ENCODE measurements at places on chromosomes 11 and 22.

- DNase-seq = no peak
These were observed 13.5 kb upstream of the ADORA2A start for GRCh38 chr22:24413736-24414385.

- no peak for DNase-seq
These were observed 21.4 kb upstream of the PACSIN2 start for GRCh38 chr22:43036282-43036829.

- DNase-seq = no peak
These were observed 6.8 kb upstream of the SART1 start for GRCh38 chr11:65954771-65955170.

DNA sequence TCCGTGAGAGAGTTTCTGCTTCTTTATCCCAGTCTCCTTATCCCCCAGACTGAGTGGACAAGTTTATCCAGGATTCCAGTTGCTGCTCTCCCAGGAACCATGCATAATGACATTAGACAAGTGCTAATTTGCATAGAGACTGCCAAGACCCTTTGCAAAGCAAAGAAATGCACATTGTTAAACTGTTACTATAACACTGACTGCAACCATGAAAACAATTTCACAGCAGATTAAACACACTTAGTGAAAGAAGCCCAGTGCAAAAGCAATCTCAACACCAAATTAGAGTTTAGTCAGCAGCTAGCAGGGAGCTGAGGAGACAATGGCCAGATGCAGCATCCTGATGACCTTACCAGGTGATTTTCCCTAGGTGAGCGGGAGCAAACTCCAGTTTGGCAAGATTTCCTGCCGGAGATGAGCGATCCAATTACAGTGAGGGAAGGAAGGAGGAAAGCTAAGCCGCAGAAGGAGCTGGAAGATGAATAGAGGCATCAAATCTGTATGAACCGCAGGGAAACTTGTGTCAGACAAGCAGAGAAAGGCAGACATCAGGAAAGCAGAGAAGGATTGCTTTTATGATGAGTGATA lies 273.8 kb upstream of the B3GAT1 start:
- no peak for DNase-seq

GRCh38 chr22:41841085-41841712 lies 8.3 kb downstream of the SREBF2 start:
- DNase-seq = no peak

DNA sequence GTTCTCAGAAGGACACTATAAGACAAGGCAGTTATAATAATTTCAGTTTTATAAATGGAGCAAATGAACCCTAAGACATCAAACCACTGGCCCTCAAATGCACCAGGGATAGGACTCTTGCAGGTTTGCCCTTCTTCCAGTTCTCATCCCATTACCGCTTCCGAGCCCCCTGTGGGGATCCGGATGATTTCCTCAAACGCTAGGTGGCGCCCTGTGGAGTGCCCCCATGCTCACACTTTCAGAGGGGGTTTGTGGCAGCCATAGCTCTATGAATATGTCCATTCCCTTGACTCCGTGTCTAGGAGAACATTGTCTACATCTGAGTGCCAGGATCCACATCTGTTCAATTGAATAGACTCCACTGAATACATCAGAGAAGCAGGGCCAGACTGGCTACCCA lies 816.3 kb downstream of the NTM start:
- DNase-seq = no peak

DNA sequence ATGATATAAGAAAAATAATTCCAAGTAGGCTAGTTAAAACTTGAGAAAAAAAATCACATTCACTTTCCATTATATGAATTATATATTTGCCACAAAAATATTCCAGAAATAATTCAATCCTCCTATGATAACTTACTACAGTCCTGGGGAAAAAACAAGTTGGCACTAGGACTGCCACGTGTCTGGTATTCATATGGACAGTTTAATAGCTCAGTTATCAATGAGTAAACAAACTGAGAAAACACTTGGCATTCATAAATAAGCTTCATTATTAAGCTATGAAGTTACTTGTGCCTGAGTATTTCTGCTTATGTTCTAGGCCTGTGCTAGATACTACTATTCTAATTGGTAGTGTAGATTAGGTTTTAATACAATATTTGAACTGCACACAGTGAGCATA lies 22.5 kb upstream of the MAML2 start:
- DNase-seq = no peak

- no peak for DNase-seq
These were observed 83.7 kb downstream of the MAML2 start for GRCh38 chr11:96259134-96259830.

DNA sequence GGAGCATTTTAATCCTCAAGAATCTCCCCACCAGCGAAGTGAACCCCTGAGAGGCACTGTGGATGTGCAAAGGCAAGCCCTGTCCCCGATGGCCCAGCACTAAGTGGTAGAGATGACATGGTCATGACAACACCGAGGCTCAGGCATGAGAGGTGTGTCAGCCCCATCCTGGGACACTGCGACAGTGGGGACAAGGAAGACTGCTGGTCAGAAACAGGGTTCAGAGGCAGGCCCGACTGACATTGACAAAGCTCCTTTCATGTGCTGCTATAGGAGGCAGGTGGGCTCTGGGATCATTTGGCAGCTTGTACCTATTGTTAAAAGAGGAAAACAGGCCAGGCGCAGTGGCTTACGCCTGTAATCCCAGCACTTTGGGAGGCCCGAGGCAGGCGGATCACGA lies 54.3 kb upstream of the MYEOV start:
- no peak for DNase-seq

GRCh38 chr11:108963118-108963517 lies 298.2 kb downstream of the DDX10 start:
- no peak for DNase-seq

DNA sequence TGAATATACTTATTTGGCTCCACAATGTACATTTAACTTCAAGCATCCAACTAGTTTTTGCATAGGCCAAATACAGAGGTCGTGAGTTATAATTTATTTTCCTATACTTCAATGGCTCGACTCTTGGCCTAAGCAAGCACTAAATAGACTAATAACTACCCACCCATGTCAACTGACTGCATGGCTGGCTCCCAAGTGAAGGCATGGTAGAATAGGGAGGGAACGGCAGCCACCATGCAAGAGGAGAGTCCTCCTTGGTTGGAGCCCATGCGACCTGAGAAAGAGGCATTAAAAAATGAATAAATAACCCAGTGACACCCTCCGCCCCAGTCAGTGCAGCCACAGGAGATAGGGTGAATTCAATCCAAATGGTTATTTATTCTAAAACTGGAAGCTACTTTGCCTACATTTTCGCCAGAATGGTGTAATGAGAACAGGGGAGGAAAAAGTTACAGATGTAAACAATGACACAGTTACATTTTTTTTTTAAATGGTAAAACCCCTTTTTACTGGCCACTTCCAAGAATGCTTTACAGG lies 4.9 kb downstream of the GNG3 start:
- DNase-seq = no peak

- DNase-seq = no peak
These were observed 9.4 kb downstream of the CBX6 start for GRCh38 chr22:38862375-38863329.

DNA sequence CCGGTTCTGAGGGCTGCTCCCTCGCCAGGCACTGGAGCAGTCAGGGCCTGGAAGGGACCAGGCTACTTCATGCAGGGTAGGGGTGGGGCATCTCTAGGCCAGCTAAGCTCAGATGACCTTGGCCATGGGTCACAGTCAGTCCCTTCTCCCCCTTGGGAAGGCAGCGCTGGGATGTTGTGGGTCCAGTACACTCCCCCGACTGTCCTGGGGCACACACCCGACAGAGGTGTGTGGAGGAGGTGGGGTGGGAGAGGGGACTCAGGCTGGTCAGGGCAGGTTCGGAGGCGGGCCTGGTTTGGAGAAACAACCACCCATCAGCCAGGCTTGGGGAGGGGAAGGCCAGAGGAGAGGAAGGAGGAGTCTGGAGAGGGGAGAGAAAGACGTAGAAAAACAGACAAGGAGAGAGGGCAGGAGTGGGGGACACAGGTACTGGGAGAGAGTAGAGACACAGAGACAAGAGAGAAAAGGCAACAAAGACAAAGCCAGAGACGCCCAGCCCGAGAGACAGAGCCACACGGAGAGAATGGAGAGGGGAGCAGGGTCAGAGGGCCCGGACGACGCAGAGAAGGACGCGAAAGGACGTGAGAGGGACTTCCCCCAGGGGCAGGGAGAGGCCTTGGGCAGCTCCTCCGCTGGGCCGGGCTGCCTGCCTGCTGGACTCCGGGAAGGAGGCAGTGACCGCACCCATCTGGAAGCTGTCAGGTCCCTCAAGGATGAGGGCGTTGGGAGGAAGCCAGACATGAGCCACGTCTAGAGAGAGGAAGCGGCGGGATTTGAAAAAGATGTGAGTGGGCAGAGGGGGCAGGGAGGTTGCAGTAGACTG lies 30.6 kb upstream of the TSKU start:
- no peak for DNase-seq

- DNase-seq = no peak
These were observed 48.5 kb upstream of the HSPA8 start for GRCh38 chr11:123110397-123110796.

- no peak for DNase-seq
These were observed 207.0 kb downstream of the DDX10 start for GRCh38 chr11:108871867-108872266.

DNA sequence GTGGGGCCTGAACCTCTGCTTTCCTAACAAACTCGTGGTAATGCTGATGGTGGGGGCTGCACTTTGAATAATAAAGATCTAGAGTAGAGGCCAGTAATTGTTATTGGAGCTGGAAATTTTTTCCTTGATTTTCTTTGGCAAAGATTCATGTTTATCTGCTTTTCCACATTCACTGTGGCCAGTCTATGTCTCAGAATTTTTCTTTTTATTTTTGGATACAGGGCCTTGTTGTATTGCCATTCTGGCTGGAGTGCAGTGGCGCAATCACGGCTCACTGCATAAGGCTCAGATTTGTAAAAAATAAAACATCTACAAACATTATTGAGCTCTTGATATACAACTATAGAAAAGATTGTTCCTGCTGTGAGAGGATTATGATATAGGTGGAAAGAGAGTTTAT lies 1.6 kb downstream of the TMEM135 start:
- DNase-seq = no peak

DNA sequence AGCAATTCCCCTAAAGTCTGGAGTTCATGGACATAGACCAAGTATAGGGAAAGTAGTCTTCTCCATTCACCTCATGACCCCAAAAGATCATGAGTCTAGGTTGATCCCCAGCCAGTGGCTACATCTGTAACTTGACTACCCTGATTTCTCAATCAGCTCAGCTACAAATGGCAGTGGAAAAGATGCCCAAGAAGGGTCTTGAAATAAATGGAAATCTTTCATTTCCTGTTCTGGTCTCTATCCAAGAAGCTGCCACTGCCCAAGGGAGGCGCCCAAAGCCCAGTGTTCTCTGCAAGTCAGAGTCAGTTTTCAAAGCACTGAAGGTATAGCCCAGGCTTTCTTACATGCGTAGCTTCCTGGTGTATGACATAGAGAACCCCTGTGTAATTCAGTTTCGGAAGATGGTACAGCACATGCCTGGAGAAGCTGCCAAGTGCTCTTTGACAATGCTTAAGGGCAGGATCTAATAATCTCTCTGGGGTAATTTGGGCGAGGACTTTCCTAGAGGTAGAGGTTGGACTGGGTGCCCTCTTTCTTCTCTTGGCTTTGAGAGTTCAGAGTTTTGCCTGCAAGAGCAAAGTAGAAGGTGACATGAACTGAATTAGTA lies 101.1 kb downstream of the ADAMTS15 start:
- no peak for DNase-seq

DNA sequence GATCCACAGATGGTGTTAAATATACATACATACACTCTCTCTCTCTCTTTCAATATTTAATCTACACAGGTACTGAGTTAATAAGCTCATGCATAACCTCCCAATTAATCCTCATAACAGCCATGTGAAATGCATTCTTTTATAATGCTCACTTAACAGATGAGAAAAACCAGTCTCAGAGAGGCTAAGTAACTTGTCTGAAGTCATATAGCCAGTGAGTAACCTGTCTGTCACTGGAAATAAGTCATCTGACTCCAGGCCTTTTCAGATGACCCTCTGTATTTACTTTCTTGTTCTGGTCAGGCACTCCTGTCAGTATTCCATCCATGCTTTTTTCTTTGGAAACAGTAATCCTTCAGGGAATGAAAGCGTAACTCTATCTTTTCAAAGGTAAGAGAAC lies 594.0 kb upstream of the TENM4 start:
- DNase-seq = no peak
